ENCODE measurements at places on chromosomes 4 and X.

DNA sequence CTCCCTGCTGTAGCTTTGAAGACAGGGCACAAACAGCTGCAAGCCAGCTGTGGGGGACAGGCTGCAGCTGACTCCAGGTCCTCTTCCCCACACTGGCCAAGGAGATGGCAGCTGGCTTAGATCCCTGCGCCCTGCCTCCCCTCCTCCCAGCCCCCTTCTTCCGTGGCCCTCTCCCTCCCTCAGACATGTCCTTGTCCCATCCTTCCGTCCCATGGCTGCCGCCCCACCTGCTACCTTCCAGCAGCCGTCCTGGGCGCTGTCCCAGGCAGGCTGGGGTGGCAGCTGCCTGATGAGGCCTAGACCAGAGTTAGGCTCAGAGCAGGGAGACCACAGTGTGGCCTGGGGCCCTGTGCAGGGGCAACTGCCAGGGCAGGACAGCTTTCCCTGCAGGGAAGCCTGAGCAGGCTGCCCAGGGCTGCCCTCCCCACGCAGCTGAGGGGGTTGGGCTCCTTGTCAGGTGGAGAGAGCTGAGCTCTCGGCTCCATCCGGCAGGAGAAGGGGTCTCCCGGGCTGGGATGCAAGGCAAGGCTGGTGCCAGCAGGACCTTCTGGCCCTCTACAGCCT is 3.3 kb upstream of the BGN start:
- DNase-seq, result no peak

- peak; percentile 61 for DNase-seq
Observed at GRCh38 chr4:65510976-65511375, 159.3 kb downstream of the EPHA5 start.

DNA sequence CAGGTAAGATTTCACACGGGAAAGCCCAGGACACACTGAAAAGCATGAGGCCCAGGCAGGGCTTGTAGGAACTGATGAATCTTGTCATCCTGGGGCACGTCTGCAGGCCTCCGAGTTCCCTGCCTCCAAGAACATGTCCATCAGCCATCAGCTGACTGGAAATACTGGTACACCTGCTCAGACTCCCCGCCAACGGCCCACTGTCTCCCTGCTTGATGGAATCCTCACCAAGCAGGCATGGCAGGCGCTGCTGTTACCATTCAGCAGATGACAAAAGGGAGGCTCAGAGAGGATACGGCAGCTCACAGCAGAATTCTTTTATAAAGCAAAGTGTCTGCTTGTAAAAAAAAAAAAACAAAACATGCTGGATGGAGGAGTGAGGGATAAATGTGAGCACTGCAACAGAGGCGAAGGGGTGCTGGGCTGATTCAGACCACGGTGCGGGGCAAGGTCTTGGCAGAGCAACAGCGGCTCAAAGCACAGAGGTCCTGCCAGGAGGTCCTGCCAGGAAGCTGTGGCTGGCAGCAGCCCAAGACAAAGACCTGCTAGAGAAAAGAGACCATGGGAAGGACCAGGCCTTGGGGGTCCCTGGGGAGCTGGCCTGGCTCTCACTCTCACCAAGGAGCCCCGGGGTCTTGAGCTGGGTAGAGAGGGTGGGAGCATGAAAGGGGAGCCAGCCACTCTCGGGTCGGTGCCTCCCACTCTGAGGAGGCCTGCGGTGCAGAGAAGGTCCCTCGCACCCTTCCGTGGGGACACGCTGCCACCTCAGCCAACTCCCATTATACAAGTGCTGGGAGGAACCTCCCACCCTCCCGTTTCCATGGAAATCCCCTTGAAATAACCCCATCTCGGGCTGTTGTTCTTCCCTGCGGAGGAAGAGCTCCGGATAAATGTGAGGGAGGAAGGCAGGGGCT is 25.6 kb downstream of the PPP2R2C start:
- no peak for DNase-seq

- DNase-seq, result no peak
Observed at GRCh38 chr4:77917601-77918000, 55.0 kb downstream of the MRPL1 start.

DNA sequence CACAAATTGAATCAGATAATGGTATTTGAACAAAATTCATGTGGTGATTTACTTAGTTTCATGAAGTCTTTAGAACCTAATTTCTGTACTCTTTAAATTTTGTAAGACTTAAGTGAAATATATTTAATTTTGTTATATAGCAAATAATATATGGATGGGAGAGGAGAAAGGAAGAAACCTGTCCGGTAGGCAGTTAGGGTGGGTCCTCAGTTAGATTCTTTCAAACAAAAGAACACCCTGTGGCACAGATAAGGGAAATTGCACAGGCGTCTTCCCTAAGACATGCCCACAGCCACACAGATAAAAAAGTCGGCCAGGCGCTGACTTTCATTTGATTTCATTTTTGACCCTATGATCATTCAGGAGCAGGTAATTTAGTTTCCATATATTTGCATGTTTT is 25.1 kb upstream of the CTSO start:
- DNase-seq, result no peak

GRCh38 chrX:20130357-20130756 is 11.3 kb downstream of the EIF1AX start:
- DNase-seq, result no peak

DNA sequence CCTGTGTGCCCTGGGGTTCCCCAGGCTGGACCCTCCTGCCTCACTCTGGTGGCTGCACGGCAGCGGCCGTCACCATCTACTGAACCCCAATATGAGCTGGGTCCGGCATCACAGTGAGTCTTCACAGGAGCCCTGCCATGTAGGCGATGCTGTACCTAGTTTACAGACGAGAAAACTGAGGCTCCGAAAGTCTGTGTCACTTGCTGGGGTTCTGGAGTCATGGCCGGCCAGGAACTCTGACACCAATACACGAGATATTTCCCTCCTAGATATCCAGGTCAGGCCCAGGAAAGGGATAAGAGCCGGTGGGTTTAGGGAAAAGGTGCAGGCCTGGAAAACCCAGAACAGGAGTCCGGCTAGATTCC is 74.4 kb downstream of the HTRA3 start:
- DNase-seq, result no peak

GRCh38 chr4:75565481-75565880 is 9.6 kb downstream of the ODAPH start:
- no peak for DNase-seq

- peak; percentile 49 for DNase-seq
Observed at GRCh38 chrX:39816871-39817731, 280.7 kb downstream of the BCOR start.

GRCh38 chr4:103567591-103567990 is 152.2 kb downstream of the TACR3 start:
- DNase-seq, result no peak

- no peak for DNase-seq
Observed at GRCh38 chrX:4935846-4936245, 1222.4 kb upstream of the PRKX start.

DNA sequence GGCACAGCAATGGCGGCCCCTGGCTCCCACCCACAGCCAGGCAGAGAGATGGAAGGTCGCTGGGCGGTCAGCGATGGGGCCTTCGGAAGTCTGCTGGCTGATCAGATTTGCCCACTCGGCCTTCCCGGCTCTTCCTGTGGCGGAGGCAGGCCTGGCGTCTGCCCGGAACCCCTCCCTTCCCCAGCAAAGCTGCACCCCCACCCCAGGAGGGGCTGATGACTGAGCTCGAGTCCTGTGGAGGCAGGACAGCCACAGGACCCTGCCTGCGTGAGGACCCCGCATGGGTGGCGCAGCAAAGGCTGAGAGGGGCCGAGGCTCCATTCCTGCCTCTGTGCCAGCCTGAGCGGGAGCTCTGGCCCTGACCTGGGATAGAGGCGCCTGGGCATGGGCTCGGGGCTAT is 34.8 kb downstream of the TACC3 start:
- no peak for DNase-seq

GRCh38 chrX:69311936-69312670 is 146.8 kb upstream of the PJA1 start:
- no peak for DNase-seq

DNA sequence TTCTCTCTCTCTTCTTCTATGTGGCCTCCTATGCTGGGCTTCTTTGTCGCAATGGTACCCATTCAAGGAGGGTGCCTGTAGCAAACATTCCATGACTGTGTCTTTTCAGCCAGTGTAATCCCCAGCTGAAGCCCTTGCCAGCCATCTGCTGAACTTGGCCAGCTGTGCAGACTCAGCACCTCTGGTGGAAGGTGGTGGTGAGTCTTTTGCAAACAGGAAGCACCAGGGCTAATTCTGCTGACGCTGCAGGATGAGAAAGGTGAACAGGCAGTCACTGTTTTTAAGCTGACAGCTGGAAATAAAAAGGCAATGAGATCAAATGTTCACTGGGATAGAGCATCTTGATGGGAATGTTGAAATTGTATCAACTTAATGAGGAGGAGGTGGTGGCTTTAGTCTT is 298.7 kb upstream of the CLNK start:
- DNase-seq, result no peak

Measured in fibroblast of pulmonary artery (primary cell).